Left ventricle myocardium superior (tissue), 1 donor: ENCODE measurements at places on chromosomes 4 and X. TPM values are rescaled to one million over a fixed set of nuclear protein-coding genes. Genes with fewer than 3 reads are reported as not detected.

The ARHGAP36 gene
- total RNA-seq, result not detected

The GAGE10 gene
- not detected for total RNA-seq

The MMAA gene
- 8.6 TPM for total RNA-seq

The SSX2B gene
- total RNA-seq, result not detected

The INTS6L gene
- total RNA-seq, result 3.2 TPM

The PAK3 gene
- total RNA-seq, result 0.64 TPM

The NEUROG2 gene
- total RNA-seq, result not detected

The MAOB gene
- total RNA-seq, result 126 TPM

The AKAP14 gene
- not detected for total RNA-seq

The PABPC1L2B gene
- not detected for total RNA-seq

The ARR3 gene
- total RNA-seq, result not detected

The GUCY1B1 gene
- 31.3 TPM for total RNA-seq

The PRDM8 gene
- 1.0 TPM for total RNA-seq

The SERTM2 gene
- not detected for total RNA-seq

The HTRA3 gene
- total RNA-seq, result 95.6 TPM
